Hepatic stellate cell (primary cell): ENCODE measurements at places on chromosomes 11 and 22.

DNA sequence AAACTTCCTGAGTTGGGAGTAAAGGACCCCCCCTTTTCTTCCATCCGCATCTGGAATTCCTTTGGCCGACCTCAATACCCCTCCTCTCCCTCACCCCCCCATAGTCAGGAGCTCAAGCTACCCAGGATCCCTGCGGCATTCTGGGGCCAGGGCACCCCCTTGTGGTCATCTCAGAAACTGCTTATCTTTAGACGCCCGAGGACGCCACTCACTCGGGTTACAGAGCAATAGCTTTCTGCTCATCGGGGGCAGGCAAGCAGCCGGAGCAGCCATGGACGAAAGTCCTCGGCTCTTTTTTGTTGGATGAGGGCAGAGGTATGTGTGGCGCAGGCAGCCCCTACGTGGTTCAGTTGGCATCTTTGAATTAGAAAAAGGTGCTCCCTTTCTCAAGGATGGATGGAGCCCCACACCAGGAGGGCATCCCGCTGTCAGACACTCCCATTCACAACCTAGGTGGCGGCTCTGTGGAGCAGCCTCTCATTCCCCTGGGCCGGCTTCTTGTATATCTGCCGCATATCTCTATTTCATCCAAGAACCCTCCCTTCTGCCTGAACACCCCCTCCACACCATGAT lies 2.3 kb downstream of the C1QTNF5 start:
- DNase-seq, result peak; percentile 93

GRCh38 chr11:104487046-104487806 lies 323.3 kb upstream of the PDGFD start:
- no peak for DNase-seq

DNA sequence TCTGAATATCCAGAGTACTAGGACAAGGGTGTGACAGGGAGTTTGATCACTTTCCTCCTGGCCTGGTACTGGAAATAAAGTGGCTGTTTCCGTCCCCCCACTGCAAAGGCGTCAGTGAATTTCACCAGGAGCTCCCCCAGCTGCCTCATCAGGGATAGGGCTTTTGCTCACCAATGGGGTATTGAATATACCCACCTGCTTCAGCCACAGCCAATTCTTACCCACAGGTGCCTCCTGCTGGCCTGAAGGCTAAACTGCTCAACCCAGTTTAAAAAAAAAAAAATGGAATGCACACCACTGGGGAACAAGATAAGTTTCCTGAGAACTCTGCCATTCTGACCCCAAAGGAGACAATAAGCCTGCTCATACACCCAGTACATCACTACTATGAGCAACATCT lies 65.3 kb upstream of the MS4A8 start:
- no peak for DNase-seq

- DNase-seq, result no peak
Measured at GRCh38 chr11:133656082-133656635, 123.9 kb upstream of the OPCML start.

GRCh38 chr11:10026514-10026913 lies 267.5 kb downstream of the SBF2 start:
- no peak for DNase-seq
